Keratinocyte (primary cell): ENCODE measurements at places on chromosomes 6 and 20.
A peak's percentile ranks its signal among the peaks of the same experiment; 100 is the strongest.

GRCh38 chr6:25660512-25660911 lies 8.5 kb downstream of the SCGN start:
- DNase-seq, result peak; percentile 70

DNA sequence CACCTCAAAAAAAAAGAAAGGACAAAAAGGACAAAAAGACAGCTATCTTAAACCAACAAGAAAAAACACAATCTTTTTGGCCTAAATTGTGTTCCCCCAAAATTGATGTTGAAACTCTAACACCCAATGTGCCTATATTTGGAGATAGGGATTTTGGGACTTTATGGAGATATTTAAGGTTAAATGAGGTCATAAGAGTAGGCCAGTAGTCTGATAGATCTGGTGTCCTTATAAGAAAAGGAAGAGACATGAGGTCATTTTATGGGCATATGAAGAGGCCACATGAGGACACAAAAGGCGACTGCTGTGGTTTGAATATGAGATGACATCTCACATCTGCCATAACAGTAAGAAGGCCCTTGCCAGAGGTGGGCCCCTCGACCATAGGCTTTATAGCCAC lies 49.5 kb downstream of the TRIM38 start:
- no peak for DNase-seq

DNA sequence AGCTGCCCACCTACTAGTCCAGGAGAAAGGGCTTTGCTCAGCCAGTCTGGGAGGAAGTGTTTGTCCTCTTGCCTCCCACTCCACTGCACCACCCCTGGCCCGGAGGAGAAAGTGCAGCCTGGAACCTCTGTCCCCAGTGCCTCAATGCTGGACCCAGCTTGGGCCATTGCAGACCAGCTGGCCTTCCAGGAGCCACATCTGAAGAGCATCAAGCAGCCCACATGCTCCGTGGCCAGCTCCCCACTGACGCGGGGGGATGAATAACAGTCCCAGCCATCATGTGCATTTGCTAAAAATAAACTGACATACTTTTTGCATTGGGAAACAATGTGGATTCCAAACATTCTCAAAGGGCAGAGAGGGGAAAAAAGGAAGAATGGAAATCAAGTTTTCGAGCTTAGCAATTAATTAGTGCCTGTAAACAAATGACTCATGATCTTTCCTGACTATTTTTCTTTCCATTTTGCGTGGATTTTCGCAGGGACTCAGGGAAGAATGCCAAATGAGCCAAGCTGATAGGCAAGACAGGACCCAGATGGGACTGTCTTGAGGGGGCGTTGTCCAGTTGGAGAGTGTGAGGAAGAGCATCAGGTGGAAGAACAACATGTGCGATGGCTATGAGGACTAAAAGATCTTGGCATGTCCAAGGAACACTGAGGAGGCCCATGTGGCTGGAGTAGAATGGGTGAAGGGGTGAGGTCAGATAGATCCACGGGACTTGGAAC lies 34.1 kb downstream of the CEBPB start:
- no peak for DNase-seq

DNA sequence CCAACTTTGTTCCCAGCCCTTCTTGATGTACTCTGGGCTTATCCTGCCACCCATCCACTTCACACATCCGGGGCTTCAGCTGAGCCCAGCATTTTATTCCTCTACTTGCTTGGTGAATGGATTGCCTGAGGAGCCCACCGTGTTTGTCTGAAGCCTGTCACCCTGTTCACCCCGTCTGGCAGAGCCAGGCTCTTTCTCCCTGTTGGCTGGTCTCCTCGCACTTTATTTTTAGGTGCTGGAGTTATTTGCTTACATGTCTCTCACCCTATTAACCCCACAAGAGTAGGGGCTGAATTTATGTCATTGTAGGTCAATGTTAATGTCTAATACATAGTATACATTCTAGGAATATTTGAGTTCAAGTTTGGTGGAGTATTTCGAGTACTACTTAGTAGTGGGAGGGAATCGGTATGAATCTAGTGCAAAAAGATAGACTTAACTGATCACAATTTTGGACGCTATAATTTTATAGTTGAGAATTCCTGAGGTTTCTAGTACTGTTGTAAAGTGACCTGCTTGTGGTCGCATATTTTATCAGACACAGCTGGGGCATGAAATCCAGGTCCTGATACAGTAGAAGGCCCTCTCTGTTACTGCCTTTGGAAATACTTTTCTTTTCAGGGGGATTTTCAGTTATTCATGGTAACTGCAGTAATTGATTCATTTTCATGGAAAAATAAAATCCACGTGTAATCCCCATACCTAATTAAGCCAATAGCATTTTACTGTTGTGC lies 10.8 kb downstream of the JARID2 start:
- no peak for DNase-seq

DNA sequence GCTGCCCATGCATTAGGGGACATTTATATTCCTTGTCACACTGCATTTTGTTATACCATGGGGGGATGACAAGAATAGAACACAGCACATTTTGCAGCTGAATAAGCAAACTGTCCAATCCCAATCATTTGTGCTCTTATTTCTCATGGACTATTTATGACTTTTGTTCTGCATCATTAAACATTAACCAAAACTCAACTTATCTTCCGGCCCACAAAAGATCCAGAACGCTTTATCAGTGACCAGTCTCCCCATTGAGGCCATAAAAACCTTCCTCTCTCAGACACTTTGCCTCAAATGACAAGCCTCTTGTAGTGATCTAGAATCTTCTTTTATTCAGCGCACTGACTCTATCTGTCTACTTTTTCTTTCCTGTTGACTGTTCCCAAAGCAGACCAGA lies 28.4 kb upstream of the FOXQ1 start:
- no peak for DNase-seq
